Lower leg skin (tissue), 4 donors: ENCODE measurements at places on chromosomes 3 and 15. TPM values are rescaled to one million over a fixed set of nuclear protein-coding genes. Genes with fewer than 3 reads are reported as not detected.

DNA sequence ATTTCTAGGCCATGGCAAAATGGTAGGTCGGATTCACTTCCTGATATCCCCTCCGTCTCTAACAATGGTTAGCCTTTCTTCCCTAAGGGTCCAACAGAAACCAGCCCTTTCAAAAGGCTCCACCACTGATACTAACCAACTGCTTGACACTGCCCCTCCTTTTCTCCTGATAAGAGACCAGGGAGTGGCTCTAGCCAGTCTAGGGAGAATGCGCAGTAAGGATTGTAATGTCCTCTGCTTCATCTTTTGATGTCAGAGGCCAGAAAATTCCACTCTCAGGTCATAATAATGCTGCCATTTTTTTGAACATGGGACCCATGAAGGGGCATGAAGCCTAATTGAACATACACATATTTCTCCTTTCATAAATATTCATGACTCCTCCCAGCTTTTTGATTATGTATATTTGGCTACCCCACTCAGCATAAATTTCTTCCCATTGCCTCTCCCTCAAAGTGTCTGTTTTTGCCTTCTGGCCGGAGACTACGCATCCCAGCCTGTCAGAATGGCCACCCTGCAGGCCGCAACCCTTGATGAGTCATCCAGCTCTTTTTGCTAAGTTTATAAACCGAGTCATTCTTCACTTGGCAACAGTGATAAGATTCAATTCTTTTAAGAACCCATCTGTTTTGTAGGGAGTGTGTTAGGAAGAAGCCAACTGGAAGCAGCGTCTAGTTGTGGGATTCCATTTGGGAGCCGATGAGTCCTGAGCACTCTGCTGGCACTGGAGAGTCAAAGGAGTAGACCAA lies 189.0 kb upstream of the MCTP2 start:
- DNase-seq, result no peak

DNA sequence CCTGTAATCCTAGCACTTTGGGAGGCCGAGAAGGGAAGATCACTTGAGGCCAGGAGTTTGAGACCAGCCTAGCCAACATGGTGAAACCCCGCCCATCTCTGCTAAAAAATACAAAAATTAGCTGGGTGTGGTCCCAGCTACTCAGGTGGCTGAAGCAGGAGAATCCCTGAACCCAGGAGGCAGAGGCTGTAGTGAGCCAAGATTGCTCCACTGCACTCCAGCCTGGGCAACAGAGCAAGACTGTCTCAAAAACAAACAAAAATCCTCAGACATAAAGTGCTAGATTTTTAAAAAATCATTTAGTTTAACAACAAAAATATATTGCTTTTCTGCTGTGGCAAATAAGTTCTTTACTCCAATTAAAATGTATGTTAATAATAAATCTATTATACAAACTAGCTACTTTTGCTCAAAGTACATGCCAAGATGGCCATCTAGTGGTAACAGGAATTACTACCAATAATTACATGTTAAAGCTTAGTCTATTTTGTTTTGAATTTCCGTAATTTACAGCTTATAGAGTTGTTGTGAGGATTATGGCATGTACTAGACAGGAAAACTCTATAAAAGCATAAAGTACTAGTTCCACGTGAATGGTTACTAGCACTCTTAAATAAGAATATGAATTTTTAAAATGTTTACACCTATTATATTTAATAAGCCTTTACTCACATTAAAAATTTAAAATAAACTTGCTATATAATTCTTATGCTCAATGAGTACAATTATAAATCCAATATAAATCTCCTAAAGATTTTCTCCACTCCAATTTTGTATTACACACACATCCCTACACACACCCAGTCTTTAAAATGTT lies 39.0 kb downstream of the GABPB1 start:
- DNase-seq, result no peak

DNA sequence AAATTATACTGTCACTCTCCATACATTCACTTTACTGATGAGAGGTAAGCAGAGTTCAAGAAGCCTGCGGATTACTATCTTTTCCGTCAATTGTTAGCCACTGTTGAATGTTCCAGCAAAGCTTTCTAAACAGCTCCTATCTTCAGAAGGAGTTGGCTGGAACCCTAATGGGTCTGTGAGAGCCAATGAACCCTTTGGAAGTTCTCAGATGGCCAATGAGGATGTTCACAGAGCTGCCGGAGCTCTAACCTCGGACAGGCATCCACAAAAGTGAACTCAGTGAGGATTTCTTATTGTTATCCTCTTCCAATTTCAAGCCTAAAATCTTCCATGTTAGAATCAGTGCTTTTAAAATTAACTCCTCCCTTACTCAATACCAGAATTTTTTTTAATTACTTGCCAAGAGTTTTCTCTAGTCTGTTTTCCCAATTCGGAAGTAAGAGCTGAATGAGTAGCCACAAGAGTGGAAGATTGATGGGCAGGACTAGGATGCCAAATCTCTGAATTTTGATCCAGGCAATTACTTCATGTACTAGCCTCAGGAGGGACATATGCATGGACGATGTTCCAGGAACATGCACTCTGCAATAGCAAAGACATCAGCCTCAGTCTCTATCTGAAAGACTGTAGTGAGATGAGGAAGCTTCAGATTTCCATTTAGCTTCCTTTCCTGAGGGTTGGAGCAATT lies 78.1 kb downstream of the AGBL1 start:
- DNase-seq, result no peak

GRCh38 chr3:48414376-48415250 lies 15.3 kb downstream of the PLXNB1 start:
- DNase-seq, result no peak

DNA sequence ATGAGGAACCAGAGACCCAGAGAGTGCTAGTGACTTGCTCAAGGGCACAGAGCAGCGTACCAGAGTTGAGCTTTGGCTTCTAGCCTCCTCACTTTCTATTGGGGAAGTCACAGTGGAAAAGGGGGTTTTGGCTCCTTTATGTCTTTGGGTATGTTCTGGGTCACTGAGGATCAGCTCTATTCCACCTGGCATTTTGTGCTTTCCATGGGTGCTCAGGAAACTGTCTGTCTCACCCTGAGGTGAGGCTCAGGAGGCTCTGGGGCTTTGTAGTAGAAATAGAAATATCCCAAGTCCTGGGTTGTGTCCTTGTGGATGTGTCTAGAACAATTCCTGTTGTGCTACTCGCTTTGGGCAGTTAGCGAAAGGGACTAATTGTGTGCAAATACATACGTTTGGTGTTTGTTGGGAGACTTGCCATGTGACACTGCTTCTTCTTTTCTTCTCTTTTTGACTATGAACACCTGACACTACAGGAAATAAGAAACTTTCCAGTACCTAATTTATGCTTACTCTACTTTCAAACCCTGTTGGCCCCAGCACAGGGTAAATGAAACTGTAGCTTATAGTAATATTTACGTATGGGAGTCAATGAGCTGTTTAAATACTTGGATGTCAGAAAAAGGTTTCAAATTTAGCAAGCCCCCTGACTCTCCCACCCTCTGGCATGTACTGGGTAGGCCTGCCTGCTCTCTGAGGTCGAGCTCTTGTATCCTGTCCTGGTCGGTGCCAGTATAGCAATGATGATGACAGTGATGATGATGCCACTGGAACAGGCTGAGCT lies 35.6 kb downstream of the SMAD3 start:
- no peak for DNase-seq

The PLSCR5 gene
- total RNA-seq, result not detected

The HYAL1 gene
- total RNA-seq, result 21.6 TPM

DNA sequence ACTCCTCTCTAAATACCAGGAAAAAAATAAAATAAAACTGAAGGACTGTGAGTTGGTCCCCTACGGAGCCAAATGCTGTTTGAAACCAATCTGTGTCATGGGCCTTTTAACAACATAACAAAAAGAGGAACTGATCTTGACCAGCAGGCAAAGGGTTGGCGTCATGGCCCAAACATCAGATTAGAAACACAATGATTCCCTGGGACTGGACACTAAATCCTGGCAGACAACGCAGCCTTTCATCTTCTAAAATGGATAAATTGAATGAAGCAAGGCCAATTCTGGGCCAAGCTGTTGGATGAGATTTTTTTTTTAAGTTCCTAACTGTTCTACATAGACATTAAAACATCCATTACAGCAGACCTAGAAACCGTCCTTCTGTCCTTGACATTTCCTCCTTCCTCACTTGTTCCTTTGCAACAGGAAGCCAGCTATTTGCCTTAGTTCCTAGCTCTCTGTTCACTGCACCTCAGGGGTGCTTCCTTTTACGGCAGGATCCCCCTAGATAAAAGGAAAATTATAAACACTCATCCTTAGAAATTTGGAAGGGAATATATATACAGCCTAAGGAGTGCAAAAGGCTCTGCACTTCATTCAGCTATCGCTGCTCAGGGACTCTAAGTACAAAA lies 21.6 kb upstream of the TAFA4 start:
- DNase-seq, result no peak

GRCh38 chr3:100260081-100260684 lies 609 bp upstream of the TBC1D23 start:
- DNase-seq, result no peak

The SLC12A8 gene
- total RNA-seq, result 3.4 TPM

GRCh38 chr3:13249664-13250390 lies 170.3 kb downstream of the NUP210 start:
- no peak for DNase-seq

DNA sequence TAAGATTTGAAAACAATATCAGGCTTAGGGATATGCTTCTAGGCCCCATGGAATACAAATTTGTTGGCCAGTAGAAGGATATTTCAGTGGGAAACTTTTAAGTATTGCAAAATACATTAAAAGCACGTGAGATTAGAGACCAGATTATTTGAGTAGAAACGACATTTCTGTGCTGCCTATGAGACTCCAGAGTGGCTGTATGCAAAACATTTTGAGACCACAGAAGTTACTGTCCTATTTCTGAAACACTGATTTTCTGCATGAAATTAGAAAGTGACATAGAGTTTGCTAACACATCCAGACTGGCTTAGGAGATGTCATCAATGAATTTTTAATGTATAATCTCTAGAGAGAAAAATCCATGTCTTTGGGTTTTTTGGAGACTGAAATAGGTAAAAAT lies 99.8 kb downstream of the KCNH8 start:
- no peak for DNase-seq

The PRR20G gene
- not detected for total RNA-seq

- no peak for DNase-seq
Measured at GRCh38 chr3:117822416-117822815, 1112.8 kb downstream of the TUSC7 start.

The LINGO1 gene
- total RNA-seq, result 2.4 TPM

GRCh38 chr3:194306771-194307640 lies 44.1 kb downstream of the CPN2 start:
- DNase-seq, result no peak

DNA sequence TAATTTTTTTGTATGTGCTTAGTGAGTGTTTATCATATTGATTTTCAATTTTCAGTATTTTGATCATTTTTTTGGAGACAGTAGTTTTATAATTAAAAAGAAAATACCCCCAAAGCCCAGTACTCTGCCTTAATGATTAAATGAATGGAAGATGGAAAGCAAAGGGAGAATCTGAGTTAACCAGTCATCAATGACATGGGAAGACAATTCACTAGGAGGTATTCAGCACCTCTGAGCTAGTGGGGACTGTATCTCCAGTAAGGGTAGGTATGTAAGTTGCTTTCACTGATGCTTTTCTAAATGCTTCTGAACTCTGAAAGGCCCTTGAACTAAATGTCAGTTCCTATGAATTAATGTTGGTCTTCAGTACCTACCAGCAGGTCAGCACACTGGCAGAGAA lies 590.4 kb upstream of the DPPA4 start:
- DNase-seq, result no peak

The STAC gene
- total RNA-seq, result 0.86 TPM

GRCh38 chr15:25170113-25170731 lies 215.4 kb downstream of the SNRPN start:
- DNase-seq, result no peak

DNA sequence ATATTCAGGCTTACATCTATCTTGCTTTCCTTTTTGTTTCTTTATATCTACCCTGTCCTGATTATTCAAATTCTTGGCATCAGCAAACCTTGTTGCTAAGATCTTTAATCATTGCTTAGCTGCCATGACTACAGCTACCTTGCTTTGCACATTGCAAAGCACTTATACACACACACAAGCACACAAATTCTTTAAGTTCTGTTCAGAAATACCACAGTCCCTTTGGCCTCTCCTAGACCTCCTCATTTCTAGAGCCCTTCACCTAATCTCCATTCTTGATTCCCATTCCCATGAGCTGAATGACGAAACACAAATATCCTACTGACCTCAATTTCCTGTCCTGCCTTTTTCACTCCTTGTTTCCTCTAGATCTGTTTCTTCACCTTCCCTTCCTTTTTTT lies 409.6 kb downstream of the UNC13C start:
- DNase-seq, result no peak

The LCTL gene
- not detected for total RNA-seq

DNA sequence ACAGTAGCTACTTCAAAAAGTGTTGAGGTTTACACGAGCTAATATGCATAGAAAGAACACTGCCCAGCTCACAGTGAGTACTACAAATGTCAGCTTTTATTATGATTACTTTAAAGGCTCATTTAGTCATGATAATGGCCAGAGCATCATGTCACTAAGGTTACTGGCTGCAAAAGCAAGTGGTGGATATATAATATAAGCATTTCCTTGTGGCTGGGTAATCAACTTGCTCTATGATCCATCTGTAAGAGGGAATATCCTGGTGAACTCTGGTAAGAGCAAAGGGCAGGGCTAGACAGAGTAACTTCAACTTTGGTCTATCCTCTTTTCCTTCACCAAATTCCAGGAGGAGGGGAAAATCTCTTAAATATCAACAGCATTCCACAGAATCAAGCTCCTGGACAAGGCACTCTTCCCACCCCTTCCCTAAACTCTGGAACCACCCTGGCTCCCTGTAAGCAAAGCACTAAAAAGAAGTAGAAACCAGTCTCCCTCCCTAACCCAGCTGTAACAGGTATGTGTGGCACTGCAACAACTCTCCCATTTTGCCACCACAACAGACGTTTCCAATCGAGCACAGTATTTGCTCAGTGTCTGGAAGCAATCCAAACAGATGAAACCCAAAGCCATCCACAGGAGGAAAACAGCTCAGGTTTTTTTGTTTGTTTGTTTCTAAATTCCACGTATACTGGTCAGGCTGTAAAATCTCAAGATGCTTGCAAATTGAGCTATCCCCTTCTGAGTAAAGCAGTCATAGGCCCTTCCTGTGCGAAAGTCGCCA lies 13.4 kb downstream of the B4GALT4 start:
- no peak for DNase-seq

The ITIH1 gene
- 0.39 TPM for total RNA-seq

- DNase-seq, result no peak
Measured at GRCh38 chr15:71231758-71232157, 116.5 kb downstream of the THSD4 start.

- DNase-seq, result no peak
Measured at GRCh38 chr3:14256561-14257342, 78.1 kb downstream of the LSM3 start.

DNA sequence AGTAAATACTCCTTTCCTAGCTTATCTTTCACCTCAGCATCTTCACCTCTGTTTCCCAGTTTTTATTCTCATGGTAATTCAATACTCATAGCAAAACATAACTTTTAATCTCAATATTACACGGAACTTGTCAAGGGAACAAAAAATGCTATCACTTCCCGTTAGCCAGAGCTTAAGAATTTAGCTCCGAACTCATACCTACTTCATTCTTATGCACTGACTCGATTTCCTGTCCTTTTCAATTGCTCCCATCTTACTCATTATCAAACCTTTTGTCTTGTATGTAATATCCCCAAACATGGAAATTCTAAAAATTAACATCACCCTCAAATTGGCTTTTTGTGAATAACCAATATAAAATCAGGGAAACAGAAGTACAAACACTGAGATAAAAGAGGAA lies 28.2 kb downstream of the MYEF2 start:
- no peak for DNase-seq

- DNase-seq, result no peak
Measured at GRCh38 chr3:143840636-143841035, 7.6 kb downstream of the SLC9A9 start.
